Stimulated activated CD8-positive, alpha-beta memory T cell treated with anti-CD3 and anti-CD28 coated beads, Interleukin-4, amount 100 ng/mL, for 1 hour (primary cell): ENCODE measurements at places on chromosomes 4 and X.

DNA sequence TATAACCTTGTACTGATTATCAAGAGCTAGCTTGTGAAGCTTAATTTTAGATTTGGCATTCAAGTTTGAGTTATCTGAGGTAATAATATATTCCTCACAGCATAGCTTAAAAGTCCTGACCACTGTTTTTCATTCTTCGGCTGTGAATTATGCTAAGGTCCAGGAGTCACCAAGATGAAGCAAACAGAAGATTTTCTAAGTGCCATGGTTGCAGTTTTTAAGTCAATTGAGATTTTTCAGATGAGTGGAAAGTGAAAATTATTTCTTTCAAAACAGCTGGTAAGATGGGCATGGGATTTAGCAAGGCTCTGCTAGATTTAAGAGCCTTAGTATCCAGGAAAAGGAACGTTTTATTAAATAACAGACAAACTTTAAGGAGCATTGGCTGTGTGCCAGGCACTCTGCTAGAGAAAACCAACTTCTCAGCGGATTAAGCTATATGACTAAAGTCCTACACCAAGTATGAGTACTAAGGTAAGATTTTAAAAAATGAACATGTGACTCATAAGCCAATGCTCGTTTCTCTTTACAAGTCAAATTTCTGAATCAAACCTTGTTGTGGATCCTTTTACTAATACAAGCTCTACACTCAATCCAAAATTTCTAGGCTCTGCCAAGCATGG lies 149.9 kb upstream of the IL15 start:
- DNase-seq, result no peak

DNA sequence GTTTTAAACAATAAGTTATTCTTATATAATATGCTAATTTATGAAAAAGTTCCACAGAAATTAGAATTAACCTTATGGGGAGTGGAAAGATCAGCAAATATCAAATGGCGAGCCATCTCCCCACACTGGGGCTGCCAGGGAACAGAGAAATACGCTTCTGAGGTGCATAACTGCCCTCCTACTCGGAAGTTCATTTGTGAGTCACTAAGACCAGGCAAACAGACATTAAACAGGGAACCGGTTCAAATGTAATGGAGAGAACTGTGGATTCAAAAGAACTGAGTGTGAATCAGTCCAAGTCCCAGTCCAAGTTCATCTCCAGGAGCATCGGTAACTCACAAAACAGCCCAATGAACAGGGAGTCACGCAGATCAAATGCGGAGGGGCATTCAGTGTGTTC lies 11.4 kb upstream of the S100G start:
- no peak for DNase-seq

- no peak for DNase-seq
These were observed 49.3 kb downstream of the NPNT start for GRCh38 chr4:105944540-105944939.

DNA sequence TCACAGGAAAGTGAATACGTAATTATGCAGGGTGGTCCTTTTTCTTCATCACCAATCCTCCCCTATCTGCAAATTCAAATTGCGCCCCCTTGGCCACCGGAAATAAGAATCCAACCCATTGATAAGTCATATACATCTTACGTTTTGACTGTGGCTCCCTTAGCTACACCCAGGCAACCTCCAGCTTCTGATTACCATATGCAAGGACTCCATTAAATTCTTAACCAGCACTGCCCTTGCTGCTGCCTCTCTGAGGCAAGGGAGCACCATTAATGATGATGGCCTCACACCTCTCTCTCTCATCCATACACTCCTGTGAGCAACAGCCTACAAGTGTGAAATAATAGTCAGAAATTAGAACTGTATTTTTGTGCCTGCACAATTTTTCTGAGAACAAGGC lies 106.0 kb upstream of the NOCT start:
- no peak for DNase-seq

- no peak for DNase-seq
These were observed 212.3 kb upstream of the RPS6KA3 start for GRCh38 chrX:20479048-20479447.
